ENCODE measurements at places on chromosomes 13 and 19.
A peak's percentile ranks its signal among the peaks of the same experiment; 100 is the strongest.

- DNase-seq: no peak
These were observed 36.4 kb downstream of the RCBTB2 start for GRCh38 chr13:48496271-48497161.

DNA sequence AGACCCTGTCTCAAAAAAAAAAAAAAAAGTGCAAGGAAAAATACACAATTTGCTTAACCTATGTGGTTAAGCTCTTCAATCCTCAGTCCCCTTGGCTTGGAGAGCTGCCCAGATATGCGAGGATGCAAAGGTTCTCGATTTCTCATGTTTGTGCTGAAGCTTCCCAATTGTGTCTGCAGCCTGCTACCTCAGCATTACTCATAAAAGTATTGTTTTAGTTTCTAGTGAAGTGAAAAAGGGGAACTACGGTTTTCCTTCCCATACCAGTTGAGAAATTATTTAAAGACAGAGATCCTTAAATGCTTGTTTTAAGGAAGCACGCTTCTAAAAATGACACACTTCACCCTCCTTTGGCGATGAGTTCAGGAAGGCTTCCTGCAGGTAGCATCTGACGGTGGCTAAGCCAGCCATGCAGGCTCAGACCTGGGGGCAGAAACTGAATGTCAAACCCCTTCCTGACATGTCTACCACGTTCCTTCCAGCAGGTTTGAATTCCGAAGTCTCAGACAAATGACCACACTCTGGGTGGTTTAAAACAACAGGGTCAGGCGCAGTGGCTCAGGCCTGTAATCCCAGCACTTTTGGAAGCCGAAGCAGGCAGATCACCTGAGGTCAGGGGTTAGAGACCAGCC lies 47.9 kb downstream of the RUBCNL start:
- DNase-seq: peak; percentile 46

DNA sequence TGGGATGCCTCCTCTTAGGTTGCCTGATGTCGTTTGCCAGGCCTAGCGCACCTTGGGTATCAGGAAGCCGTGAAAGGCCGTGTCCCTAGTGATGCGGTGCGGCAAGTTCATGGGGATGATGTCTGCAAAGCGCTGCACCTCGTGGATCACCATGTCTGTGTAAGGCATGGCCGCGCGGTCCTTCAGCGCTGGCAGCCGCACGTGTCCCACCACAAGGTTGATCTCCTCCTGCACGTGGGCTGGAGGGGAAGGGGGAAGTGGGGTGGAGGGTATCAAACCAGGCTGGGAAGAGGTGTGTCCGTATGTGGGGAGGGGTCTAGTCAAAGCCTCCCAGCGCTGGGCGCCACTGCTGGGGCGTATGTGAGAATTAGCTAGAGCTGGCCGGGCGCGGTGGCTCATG lies 23.2 kb downstream of the EGLN2 start:
- DNase-seq: no peak

DNA sequence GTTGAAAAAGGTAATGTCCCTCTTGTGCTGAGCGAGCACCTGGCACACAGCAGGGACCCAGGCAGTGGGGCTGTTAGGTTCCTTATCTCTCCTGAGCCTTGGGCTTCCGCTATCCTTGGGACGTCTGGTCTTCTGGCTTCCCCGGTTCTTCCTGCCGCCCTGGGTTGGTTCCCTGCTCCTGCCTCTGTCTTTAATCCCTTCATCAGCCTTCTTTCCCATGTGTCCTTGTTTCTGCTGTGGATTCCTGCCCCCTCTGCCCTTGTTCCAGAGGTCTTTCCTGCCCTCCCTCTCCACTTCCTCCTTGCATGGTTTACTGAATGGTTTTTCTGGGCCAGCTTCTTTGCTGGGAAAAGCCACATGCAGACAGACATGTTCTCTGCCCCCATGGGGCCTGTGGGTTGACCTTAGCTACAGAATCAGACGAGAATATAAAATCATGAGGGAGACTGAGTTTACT lies 2.6 kb downstream of the EPN1 start:
- DNase-seq: no peak

- no peak for DNase-seq
These were observed 269.5 kb downstream of the PCDH20 start for GRCh38 chr13:61146158-61146557.

DNA sequence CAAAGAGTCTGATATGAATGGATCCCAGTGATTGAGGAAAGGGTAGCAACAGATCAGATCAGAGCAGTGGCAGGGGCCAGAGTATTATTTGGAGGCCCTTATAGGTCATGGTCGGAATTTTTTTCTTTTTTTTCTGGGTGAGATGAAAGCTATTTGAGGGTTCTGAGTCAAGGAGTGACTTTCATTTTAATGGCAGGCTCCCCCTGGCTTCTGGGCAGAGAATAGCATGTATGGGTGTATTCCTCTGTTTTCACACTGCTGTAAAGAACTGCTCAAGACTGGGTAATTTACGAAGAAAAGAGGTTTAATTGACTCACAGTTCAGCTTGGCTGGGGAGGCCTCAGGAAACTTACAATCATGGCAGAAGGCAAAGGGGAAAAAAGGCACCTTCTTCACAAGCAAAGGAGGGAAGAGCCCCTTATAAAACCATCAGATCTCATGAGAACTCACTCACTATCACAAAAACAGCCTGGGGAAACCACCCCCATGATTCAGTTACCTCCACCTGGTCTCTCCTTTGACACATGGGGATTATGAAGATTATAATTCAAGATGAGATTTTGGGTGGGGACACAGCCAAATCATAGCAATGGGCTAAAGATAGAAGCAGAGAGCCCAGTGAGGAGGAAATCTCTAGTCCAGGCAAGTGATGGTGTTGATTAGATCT lies 3.0 kb upstream of the SLC6A16 start:
- DNase-seq: peak; percentile 67

DNA sequence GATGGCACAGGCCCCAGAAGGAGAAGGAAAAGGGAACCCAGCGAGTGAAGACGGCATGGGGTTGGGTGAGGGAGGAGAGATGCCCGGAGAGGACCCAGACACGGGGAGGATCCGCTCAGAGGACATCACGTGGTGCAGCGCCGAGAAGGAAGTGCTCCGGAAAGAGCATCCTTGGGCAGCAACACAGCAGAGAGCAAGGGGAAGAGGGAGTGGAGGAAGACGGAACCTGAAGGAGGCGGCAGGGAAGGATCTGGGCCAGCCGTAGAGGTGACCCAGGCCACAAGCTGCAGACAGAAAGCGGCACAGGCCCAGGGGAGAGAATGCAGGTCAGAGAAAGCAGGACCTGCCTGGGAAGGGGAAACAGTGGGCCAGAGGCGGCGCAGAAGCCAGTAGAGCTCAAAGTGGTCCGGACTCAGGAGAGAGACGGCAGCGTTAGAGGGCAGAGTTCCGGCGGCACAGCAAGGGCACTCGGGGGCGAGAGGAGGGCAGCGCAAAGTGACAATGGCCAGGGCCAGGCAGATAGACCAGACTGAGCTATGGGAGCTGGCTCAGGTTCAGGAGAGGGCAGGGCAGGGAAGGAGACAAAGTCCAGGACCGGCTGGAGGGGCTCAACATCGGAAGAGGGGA lies 1.1 kb downstream of the PPP1R12C start:
- no peak for DNase-seq

DNA sequence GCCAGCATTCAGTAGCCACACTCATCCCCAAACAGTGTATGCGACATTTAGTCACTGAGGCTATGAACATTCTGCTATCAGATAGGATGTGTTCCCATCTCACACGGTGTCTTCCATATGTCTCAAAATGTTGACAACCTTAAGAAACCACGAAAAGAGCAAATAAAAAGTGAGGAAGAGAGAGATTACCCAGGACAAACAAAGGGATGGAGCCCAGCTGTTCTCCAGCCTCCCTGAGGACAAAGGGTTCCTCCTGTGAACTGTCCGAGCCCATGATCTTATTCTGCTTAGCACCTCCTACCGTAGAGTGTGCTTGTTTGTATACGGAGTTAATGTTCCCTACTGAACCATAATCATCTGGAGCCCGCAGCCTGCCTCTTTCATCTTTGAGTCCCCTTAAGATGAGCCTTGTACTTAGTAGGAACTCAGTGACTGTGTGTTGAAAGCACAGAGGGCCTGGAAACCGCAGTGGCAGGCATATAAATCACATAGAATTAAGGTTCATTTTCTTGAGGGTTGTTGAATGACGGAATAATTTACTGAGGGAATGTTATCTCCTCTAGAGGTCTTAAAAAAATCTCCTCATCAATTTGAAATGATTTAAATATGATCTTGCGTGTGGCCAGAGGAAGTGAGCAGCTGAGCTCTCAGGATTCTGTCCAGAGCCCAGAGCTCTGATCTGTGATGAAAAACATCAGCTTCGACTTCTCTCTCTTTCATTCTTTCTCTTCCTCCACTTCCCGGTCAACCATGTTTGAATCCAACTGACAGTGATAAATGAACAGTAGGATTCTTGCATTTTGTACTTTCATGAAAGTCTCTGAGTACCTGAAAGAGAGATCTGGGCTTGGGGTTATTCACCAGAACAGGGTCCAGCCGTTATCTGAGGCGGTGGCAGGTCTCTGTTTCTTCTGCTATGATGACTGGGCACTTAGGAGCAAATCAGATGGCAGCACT lies 200.5 kb downstream of the KLF5 start:
- DNase-seq: no peak

DNA sequence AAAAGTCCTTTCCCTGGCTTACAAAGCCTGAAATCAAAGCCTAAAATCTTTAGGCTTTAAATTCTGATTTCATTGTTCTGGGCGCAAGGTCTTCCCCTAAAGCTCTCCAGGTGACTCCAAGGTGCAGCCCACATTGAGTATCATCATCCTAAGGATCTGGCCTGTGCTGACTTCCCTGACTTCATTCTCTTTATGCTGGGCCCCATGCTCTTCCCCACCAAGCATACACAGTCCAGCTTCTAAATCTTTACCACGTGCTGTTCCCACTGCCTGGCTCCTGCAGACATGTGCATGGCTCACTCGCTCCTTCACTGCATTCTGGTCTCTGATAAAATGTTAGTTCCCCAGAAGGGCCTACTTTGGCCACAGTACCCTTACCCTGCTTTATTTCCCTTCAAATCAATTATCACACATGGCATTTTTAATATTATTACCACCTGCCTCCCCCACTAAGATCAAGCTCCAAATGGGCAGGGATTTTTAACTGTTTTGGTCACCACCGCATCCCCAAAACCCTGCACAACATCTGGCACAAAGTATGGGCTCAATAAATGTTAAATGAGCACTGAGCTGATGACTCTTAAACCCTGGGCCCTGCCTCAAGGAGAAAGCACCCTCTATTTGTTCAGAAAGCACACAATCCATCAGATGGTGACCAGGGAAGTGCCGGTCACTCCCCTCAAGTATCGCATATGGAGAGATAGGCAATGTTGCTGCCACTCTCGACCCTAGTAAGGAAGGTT lies 3.3 kb downstream of the FBL start:
- DNase-seq: no peak

GRCh38 chr13:75993823-75994222 lies 357.7 kb downstream of the LMO7 start:
- DNase-seq: no peak

DNA sequence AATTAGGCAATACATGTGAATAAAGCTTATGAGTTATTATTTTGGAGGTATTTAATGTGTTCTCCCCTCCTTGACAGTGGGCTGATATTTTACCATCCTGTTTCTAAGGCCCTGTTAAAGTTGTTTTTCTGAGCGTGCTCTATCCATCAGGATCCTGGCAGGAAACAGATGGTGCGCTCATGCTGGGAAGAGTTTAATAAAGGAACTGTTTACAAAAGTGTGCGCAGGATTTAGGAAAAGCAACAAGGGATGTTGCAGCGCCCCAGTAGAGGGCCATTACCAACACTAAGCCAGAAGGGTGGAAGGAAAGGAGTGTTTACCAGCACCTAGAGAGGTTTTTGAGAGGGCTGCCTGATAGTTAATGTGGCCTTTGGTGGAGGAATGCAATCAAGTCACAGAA lies 374.5 kb downstream of the KCNRG start:
- DNase-seq: no peak

DNA sequence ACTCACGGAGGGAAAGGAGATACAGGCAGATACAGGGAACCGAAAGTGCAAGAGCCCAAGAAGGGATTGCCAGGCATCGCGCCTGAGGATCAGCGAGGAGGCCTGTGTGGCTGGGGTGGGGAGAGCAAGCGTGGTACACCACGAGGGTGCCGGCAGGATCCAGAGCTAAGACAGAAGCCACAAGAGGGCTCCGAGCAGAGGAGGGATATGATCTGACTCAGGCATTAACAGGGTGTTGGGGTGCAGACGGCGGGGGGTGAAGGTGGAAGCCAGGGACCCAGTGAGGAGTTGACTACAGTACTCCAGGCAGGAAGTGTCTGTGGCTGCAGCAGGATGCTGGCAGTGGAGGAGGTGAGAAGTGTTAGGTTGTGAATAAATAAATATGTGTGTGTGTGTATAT lies 5.4 kb upstream of the PPP1R37 start:
- no peak for DNase-seq

DNA sequence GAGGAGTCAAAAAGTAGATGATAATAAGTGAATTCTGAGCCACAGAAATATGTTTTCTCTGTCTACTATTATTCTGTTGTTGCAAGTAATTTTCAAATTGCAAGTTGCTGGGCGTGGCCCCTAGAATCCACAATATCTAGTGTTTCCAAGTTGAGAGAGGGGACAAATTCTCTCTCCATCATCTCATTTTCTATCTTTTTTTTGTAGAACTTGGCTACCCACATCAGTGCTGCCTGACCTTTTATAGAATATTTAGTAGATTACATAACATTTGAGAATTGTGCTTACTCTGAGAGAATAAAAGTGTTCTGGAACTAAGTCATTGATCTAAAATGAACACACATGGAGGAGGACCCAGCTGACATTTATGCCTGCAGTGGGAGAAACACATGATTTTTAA lies 110.9 kb upstream of the CSNK1A1L start:
- no peak for DNase-seq

DNA sequence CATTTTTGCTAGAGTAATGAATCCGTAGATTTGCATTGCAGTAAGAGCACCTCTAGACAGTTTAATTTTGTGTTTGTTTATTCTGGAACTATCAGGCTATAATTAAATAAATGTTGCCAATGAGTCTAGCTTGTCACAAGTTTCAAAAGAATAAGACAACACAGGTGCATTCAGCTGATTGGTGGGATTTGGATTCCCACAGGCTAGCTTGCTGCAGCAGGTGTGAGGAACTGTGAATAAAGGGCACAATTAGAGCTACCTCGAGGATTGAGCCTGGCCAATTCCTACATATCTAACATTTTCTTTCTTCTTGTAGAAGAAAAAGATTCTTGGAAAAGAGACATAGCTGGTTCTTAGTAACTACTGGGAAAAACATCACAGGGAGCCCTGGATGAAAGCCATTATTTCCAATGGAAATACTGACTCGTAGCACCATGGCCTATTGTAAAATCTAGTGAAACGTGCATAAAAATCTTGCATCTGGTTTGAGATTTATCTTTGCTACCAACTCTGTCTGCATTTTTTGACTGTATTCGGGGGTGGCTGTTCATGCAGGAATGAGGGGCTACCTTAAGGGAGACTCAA lies 360.9 kb downstream of the FGF9 start:
- DNase-seq: no peak

GRCh38 chr13:36258831-36259230 lies 38.8 kb downstream of the CCDC169 start:
- no peak for DNase-seq

DNA sequence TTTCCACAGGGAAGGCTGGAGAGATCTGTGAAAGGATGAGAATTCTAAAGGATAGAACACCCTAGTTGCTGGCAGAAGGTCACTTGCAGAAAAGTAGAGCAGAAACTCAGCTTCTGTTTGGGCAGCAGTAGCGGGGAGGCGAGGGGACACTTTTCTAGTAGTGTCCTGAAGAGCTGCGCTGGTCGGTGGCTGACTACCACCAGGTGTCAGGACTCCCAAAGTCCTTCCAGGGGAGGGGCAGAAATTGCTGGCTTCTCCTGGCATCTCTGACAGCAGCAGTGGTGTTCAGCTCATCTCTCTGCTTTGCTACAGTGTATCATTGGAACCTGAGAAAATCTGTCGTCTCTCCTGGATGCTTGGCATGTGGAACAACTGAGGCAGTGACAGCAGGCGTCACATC lies 120.9 kb downstream of the ZDHHC20 start:
- no peak for DNase-seq

- DNase-seq: no peak
These were observed 26.6 kb downstream of the GNG7 start for GRCh38 chr19:2675892-2676291.

All from GM12864 (cell line).